Iris pigment epithelial cell (primary cell): ENCODE measurements at places on chromosomes 7 and 10.

DNA sequence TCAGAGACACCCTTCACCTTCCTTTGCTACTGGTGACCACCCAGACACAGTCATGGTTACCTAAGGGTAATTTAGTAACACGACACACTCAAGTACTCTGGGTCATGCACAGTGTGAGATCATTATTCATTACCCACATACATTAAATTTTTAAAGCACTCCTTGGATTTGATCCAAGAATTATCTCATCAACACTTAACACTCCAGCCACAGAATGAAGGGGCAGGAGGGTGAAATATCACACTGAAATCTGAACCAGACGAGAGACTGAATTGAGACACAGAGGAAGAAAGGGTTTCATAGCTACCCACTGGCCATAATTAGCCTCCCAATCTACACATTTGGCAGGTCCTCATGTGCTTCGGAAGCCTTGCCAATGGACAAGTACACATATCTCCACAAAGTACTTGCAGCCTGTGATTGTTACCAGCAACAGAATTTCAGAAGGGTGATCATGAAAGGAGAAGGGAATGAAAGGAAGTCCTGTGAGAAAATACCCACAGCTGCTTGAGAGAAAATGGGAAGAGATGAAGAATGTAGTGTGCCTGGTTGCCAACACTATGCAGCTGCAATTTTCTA lies 189.3 kb downstream of the POLR1F start:
- peak; percentile 77 for DNase-seq

GRCh38 chr7:10940704-10941355 lies 32.8 kb upstream of the PHF14 start:
- no peak for DNase-seq

- no peak for DNase-seq
Observed at GRCh38 chr10:68697106-68697505, 23.9 kb upstream of the CCAR1 start.

DNA sequence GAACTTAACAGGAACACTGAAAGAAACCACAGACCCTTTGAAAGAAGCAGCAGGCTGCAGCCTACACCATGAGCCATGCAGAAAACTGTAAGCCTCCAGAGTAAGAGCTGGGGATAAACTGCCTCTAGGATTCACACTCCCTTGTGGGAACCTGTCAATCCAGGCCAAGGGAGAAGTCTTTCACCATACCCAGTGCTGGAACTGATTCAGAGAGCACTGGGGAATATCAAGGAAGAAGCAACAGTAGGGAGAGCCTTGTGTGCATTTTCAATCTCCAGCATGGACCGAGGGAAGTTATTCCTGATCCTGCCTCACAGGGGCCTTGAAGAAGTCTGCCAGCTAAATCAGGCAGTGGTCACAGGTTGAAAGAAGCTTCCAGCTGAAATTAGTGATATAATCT lies 282.2 kb downstream of the AGMO start:
- DNase-seq: no peak

- no peak for DNase-seq
Observed at GRCh38 chr7:157527686-157528085, 190.9 kb downstream of the DNAJB6 start.

GRCh38 chr10:117710181-117710798 lies 167.7 kb downstream of the EMX2 start:
- no peak for DNase-seq

- peak; percentile 61 for DNase-seq
Observed at GRCh38 chr10:113704637-113705343, 25.1 kb downstream of the CASP7 start.

DNA sequence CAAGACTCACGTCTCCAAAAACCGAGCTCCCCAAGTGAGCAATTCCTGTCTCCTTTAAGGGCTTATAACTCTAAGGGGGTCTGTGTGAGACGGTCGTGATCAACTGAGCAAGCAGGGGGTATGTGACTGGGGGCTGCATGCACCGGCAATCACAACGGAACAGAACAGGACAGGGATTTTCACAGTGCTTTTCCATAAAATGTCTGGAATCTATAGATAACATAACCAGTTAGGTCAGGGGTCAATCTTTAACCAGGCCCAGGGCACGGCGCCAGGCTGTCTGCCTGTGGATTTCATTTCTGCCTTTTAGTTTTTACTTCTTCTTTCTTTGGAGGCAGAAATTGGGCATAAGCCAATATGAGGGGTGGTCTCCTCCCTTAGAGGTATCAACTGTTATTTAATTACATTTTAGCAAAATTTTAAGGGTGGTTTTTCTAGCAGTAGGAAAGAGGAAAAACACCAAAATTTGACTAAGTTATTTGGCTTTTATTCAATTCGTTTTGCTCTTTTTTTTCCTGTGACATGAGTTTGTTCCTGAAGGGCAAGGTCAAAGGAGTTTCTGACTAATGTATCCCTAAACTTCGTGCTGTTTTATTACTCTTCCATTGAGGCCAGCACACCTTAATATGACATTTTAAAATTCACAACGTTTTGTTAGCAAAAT lies 121.4 kb upstream of the SEC61G start:
- no peak for DNase-seq

DNA sequence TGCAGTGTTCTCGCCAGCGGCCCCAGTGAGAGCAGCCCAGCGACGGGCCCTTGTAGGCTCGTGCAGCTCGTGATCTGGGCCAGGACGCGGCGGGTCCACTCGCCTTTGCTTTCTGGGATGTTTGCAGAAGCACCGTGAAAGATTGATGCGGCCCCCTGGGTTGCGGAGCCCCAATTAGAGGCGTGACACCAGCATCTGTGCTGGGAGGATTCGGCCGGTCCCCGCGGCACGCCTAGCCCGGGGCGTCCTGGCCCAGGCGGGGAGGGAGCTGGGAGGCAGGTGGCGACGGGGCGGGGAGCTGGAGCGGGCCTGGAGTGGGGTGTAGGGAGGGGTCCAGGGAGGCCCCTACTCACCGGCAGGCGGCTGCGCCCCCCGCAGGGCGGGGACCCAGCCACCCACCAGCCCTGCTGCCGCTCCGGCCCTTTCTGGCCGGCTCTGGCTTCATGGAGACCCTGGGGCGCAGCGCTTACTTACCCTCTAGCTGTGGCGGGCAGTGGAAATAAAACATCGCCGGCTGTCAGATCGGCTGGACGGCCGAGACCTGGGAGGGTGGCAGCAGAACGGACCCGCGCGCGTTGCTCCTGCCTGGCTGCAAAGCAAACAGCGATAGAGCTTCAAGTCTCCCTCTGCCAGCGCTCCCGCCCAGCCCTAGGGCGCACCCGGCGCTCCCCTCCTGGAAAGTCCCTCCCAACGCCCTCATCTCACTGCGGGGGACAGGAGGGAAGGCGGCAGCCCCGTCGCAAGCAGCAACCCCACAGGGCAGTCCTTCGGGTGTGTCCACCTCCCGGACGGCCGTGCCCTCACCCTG lies 752 bp downstream of the DRGX start:
- DNase-seq: no peak

- no peak for DNase-seq
Observed at GRCh38 chr10:91391920-91392319, 18.2 kb upstream of the HECTD2 start.

- DNase-seq: no peak
Observed at GRCh38 chr10:59273445-59273844, 88.9 kb downstream of the FAM13C start.

DNA sequence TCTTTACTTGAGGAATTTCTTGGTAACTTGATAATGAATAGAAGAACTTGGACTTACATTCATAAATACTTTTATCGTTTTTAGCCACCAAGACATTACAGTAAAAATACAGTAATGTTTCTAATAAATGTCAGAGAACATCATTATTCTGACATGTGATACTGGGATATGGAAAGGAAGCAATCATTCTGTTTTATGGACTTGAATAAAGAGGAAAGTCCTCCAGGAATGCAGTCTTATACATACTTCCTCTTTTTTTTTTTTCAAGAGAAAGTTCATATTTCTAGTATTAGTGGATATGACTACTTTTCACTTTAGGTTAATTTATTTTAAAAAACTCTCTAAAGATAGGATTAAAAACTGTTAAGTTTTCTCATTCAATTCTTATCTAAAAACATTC lies 220.0 kb upstream of the SEMA3C start:
- DNase-seq: no peak

DNA sequence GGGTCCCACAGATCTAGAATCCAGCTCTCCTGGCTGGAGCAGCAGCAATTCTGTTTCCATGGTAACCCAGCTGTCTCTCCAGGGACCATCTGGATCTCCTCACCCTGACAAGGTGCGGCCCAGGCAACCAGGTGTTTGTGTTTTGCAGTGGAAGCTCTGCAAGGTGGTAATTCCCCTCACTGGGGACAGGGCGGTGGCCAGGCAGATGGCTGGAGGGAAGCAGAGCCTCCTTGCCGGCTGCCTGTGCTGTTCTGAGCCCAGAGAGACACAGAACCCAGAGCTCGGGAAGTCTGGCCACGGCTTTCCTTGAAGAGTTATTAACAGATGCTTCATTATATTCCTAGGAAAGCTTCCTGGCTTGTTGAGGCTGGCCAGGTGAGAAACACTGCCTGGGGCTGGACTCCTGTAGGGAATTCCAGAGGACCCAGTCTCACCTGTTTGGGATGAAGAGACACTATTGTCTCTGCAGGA lies 118.2 kb upstream of the PPIF start:
- no peak for DNase-seq

- DNase-seq: no peak
Observed at GRCh38 chr10:47175181-47176123, 124.5 kb upstream of the GDF10 start.

DNA sequence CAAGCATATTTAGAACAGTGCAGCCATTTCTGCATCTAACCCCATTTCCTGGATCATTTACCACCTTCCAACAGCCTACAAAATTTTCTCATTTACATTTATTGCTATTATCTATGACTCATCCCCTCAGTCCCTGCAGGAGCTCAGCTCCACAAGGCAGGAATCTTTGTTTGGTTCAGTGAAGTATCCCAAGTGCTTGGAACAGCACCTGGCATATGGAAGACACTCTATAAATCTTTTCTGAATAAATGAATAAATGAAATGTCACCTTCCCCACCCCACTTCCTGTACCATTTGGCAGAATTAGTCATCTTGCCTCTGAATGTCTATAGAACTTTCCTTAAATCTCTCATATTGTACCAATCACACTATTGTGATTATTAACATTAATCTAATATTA lies 110.7 kb downstream of the HIP1 start:
- no peak for DNase-seq

DNA sequence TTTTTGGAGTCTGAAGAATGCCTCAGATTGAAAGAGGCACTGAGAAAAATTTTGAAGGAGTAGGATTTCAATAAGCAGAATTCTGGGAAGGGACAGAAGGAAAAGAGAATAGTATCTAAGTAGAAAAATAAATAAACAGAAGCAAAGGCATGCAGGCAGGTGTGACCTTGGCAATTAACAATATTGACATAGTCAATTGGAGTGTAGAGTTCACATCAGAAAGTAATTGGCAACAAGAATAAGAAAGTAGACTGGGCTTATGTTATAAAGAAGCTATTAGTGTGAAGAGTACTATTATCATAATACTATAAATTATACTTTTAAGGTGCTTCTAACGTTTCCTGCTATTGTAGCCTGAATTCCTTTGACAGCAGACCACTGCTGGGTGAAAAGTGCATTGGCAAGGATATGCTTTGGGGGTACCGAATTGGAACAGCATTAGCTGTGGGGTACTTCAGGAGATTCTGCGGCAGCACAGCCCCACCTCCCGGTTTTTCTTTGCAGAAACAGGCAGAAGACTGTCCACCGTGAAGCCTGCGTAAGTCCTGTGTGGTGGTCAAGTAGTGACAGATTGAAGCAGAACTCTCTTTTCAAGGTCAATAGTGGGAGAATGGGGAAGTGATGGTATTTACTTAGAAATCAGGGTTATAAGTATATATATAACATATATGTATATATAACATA lies 357.0 kb downstream of the THSD7A start:
- DNase-seq: no peak

GRCh38 chr10:74223755-74224529 lies 72.9 kb downstream of the ADK start:
- peak; percentile 82 for DNase-seq

DNA sequence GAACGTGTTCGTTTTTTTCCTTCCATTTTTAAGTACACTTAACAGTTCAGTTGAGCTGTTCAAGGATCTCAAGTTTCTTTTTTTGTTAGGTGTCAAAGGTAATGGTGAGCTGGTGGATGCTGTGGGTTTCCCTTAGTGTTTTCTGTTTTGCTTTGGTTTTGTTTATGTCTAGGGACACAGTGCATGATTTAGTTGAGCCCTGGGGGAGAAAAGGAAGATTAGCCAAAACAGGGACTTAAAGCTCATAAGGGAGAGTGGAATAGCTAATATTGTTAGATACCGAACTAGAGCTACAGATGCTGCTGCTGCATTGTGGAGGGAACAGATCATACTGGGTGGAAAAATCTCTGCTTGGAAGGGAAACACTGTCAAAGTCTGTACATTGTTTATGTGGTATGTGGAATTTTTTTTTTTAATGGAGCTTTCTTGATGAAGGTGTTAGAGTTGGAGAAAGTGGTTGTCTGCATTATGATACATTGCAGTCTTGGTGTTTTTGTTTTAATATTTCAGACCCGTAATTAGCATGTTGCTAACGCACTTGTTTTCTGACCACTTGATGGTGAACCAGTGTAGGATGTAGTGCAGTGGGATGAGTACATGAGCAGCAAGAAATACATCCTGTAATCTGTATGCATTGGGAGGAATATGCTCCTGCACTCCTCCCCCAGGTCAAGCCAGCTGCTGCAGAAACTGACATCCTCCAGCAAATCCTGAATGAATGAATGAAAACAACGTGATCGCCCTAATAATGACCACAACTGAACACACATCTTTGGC lies 2.1 kb downstream of the GLCCI1 start:
- DNase-seq: peak; percentile 8

GRCh38 chr7:129553899-129554461 lies 51.6 kb downstream of the SMKR1 start:
- DNase-seq: peak; percentile 21

DNA sequence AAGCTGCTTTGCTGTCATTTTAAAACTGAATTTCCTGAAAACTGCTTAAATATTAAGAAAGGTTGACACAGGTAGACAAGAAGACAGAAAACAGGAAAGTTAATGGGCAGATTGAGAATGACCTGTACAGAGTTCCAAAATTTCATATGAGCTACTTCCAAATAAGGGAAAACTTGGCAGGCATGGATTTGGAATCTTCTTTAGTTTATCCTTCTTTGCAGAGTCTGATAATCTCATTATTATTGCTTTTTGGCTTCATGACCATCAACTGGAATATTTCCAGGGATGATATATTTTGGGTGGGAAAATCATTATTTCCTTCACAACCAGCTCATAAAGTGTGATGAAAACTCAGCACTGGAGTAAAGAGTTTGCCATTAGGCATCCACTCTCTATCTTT lies 346.5 kb upstream of the NPVF start:
- no peak for DNase-seq

GRCh38 chr7:136911344-136911743 lies 42.9 kb downstream of the CHRM2 start:
- peak; percentile 18 for DNase-seq

GRCh38 chr7:43757073-43757720 lies 1.3 kb upstream of the BLVRA start:
- no peak for DNase-seq

DNA sequence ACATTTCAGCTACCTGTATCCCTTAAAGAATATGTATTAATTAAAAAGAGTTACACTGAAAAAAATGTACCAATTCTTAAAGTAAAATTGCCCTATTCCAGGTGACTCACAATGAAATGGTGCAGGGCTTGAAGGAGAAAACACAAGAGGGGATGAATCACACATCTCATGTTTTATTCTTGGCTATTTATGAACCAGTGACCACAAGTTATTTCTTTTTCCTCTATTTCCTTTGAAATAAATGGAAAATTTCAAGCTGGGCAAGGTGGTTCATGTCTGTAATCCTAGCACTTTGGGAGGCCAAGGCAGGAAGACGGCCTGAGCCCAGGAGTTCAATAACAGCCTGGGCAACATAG lies 106.8 kb downstream of the UBE2H start:
- peak; percentile 86 for DNase-seq

GRCh38 chr7:6279937-6280336 lies 7.5 kb upstream of the CYTH3 start:
- DNase-seq: no peak
